ENCODE measurements at places on chromosomes 5 and 9.

GRCh38 chr5:165508286-165508685 is 2002.9 kb downstream of the MAT2B start:
- no peak for DNase-seq

DNA sequence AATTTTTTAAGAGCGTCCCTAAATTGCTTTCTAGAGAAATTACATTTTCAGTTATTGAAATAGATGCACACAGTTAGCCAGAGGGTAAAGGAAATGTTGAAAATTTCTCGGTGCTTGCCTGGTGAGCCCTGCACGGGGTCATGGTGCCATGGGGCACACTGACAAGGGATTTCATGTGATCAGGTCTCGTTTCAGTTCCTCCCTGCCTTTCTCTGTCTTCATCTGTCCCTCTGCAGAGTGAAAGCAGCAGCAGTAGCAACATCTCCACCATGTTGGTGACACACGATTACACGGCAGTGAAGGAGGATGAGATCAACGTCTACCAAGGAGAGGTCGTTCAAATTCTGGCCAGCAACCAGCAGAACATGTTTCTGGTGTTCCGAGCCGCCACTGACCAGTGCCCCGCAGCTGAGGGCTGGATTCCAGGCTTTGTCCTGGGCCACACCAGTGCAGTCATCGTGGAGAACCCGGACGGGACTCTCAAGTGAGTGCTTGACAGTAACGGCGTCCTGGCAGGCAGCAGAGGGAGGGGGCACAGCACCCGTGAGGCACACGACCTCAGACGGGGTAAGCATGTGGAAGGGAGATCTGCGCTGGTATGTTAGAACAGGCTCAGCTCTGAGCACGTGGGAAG is 89.1 kb upstream of the OTULINL start:
- no peak for DNase-seq

GRCh38 chr9:135268981-135269380 is 181.5 kb downstream of the OLFM1 start:
- no peak for DNase-seq

DNA sequence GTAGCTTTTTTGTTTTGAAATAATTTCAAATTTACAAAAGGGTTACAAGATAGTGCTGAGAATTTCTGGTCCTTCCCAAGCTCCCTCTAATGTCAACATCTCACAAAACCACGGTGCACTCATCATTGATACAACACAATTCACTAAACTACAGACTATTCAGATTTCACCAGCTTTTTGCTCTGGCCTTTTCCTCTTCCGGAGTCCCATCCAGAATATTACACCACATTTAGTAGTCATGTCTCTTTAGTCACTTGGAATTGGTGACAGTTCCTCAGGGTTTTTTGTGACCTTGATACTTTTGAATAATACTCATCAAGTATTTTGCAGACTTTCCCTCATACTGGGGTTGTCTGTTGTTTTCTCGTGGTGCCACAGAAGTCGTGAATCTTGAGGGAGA is 484.0 kb downstream of the GADD45G start:
- DNase-seq = no peak

GRCh38 chr9:34507556-34507955 is 15.2 kb downstream of the ENHO start:
- DNase-seq = no peak

- no peak for DNase-seq
These were observed 166.1 kb downstream of the MARCHF11 start for GRCh38 chr5:16013334-16014065.

DNA sequence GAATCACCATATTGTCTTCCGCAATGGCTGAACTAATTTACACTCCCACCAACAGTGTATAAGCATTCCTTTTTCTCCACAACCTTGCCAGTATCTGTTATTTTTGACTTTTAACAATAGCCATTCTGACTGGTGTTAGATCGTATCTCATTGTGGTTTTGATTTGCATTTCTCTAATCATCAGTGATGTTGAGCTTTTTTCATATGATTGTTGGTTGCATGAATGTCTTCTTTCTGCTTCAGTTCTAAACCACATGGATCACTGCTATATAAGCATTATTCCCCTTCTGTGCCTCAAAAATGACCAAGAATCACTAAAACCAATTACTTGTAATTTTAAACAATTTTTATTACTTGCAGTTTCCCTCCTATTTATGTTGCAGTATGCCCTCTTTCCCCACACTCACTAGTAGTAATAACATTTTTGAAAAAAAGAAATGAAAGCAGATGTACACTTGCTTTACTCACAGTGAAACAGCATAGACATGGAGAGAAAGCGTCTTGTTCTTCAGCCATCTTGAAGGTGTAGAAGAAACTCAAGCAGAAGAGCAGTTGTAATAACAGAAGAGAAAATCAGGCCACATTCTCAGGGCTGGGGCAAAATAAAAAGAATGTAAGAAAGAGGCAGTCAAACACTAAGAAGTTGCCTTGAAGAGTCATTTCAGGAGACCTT is 4.5 kb upstream of the TMEM252 start:
- DNase-seq = no peak

GRCh38 chr5:112159435-112159834 is 259.6 kb downstream of the EPB41L4A start:
- no peak for DNase-seq

All from stromal cell of bone marrow (primary cell).